ENCODE measurements at places on chromosomes 1 and 21.

DNA sequence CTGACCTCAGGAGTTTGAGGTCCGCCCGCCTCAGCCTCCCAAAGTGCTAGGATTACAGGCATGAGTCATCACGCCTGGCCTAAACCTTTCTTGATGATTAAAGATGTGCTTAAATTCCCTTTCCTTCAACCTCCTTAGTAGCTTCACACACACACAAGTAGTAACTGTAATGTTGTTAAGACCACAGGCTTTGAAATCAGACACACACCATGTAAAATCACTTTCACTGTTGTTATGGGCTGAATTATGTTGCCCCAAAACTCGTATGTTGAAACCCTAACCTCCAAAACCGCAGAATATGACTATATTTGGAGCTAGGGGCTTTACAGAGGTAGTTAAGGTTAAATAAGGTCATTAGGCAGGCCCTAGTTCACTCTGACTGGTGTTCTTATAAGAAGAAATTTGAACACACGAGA lies 180.2 kb downstream of the NR5A2 start:
- no peak for DNase-seq

GRCh38 chr1:23366146-23366545 lies 3.5 kb downstream of the ZNF436 start:
- DNase-seq: no peak

GRCh38 chr1:245154429-245155271 lies at the start of gene KIF26B:
KIF26B (plus strand) TSS chr1:245154985; CDS start chr1:245155425, 440 bp downstream.
- no peak for DNase-seq

DNA sequence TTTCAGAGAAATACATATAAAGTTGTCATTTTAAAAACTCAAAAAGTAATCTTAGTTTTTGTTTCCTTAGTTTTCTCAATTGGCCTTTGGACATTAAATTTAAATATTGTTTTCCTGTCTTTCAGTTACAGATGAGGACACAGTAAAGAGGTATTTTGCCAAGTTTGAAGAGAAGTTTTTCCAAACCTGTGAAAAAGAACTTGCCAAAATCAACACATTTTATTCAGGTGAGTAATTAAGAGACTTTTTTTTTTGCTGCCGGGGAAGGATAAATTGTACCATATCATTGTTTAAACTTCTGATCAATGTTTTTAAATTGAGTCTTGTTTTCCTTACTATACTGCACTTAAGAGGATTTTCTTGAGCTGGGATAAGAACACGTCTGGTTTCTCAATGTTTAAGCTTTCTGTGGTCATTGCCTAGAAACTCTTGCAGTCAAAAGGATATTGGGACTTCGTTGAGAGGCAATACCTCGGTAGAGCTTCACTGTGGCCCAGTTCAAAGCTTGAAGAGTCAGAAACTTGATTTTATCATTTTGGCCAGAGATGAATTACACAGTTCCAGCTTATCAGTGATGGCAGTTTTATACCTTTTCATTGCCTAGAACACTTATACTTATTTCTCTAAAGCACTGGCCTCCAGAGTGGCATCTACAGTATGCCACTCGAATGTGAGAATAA lies 124.9 kb upstream of the KIAA1614 start:
- DNase-seq: no peak

- no peak for DNase-seq
These were observed 92.2 kb downstream of the POU2F1 start for GRCh38 chr1:167312871-167313270.

DNA sequence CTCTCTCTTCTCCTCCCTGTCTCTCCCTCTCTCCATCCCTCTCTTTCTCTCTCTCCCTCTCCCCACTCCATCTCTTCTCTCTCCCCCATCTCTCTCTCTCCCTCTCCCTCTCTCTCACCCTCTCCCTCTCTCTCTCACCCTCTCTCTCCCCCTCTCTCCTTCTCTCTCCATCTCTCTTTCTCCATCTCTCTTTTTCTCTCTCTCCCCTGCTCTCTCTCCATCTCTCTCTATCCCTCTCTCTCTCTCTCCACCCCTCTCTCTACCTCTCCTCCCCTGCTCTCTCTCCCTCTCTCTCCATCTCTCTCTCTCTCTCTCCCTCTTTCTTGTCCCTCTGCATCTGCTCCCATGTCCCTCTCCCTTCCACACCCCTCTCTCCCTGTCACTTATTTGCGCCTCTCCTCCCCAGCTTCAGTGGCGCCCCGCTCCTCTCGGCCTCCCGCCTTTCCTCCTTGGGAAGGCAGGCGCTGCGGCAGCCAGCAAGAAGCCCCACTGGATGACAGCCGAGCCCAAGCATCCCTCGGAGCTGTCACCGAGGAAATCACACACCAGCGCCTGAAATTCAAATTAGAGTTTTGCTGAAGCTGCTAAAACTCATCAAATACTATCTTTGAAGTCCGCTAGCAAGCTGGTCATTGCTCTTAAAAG lies 15.3 kb upstream of the EPHA8 start:
- DNase-seq: no peak

GRCh38 chr21:27645285-27645684 lies 678.4 kb upstream of the ADAMTS5 start:
- DNase-seq: no peak

- no peak for DNase-seq
These were observed 258.3 kb downstream of the MATN1 start for GRCh38 chr1:30465096-30465495.

DNA sequence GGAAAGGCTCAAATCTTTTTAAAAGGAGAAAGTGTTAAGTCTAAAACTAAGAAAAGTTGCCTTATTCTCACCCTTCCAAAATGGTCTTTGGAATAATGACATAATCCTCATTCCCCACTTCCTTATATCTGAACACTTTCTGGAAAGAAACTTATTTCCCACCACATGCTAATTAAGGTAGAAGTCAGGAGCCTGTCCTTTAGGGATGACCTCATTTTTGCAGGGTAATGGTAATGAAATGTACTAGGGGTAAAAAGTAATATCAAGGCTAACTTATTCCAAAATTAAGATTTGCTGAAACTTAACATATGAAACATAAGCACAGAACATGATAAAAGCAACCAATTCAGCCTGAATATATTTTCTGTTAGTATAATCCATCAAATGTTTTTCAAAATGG lies 29.4 kb upstream of the C1orf185 start:
- DNase-seq: no peak

DNA sequence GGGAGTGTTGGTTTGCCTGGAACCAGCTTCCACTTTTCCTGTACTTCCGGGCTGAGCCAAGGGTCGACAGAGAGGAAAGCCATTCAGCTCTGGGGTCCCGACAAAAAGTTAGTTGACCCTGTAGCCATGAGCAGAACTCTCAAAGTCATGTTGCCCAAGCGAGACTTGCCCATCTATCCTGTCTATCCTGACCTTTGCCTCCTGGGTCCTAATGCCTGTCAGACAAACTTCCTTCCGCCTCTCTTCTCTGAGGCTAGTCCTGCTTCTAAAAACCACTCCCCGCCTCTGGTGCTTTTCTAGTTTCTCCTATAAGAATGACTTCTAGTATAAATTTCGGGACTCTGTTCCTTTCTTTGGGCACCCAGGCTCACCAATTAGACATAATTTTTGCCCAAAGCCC lies 7.7 kb upstream of the PCP4L1 start:
- DNase-seq: no peak

DNA sequence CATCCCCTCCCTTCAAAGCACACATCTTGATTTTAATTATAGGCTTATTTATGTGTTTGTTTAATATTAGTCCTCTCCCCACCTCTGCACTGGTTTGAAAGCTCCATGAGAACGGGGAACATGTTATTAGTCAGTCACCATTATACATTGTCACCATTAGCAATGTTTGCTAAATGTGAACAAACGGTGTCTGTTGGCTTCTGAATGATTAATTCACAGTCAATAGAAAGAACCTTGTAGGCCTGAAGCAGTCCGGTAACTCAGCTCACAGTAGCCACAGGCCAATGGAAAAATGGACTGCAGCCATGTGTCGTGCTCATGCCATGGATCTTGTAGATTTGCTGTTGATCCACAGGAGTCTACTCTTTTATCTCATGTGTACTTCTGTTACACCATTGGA lies 49.7 kb upstream of the NHLH2 start:
- DNase-seq: no peak

- DNase-seq: no peak
These were observed 28.9 kb downstream of the RUNX3 start for GRCh38 chr1:24900985-24901781.

DNA sequence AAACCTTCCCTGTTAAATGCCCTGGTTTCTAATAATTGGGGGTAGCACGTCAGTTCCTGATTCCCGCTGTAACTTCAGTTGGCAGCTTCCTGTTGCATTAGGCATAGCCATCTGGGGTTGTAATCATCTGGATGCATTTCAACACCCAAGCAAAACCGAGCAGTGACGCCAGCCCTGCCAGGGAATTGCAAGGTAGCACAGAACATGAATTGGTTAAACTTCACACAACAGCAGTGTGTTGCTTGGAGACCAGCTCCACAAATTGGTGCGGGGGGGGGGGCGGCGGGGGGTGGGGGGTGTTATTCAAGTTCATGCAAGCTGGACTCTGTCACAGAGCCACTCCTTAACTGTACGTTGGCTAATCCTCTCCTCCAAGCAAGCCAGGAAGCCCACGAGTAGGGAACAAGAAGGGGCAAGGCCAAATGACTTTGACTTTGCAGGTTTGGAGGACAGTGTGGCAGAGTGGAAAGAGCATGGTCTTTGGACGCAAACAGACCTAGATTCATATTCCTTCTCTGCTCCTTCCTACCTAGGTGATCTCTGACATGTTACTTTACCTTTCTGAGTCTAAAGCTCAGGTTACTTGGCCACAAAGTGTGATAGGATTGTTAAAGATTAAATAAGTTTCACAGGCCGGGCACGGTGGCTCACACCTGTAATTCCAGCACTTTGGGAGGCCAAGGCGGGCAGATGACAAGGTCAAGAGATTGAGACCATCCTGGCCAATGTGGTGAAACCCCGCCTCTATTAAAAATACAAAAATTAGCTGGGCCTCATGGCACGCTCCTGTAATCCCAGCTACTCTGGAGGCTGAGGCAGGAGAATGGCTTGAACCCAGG lies 4.7 kb downstream of the LAX1 start:
- DNase-seq: no peak

- no peak for DNase-seq
These were observed 496.0 kb upstream of the PKN2 start for GRCh38 chr1:88188038-88188437.

GRCh38 chr1:83790446-83790845 lies 208.5 kb downstream of the TTLL7 start:
- DNase-seq: no peak

- no peak for DNase-seq
These were observed 19.4 kb upstream of the LAMTOR5 start for GRCh38 chr1:110426854-110427253.

DNA sequence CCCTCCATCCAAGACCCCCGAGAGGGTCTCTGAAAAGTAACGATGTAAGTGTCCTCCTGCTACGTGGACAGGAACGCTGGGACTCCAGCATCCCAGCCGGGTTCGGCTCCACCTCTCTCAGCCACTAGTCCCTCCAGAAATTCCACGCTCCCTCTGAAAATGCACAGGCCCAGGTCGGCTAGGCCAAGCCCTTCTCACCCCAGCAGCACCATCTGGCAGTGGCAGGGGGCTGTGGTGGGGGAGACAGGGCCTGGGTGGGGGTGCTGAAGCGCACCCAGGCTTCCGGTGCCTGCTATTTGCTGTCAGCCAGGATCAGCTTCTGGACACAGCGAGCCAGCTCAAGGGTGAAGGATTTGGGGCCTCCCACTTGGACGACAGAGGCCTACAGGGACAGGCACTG lies 73.3 kb downstream of the ARHGEF16 start:
- no peak for DNase-seq

DNA sequence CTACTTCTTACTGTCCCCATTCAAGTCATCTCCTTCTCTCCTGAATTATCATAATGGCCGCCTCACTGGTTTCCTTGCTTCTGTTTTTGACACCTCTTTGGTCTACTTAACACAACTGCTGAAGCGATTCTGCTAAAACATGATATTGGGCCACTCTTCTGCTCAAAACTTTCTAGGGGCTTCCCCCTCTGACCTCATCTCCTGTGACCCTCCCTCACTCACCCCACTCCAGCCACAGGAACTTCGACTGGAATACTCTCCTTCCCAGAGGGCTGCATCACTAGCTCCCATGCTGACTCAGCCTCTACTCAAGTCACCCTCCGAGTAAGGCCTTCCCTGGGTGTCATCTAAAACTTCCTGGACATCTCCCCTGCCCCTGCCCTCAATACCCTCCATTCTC lies 35.7 kb downstream of the NRIP1 start:
- no peak for DNase-seq

DNA sequence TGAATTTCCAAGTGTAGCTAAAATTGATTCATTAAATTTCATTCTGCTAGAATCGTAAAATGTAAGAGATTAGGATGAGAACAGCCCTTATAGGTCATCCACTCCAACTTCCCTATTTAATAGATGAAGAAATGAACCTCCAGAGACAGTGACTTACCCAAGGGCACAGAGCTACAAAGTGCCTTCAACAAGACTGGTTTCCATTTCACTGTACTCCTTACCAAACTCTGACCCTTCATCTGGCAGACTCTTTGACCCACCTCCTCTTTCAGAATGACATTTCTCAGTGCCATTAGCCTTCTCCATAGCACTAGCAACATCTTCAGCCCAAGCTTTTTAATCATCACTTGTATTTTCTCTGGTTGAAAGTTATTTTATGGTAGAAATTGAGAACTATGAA lies 161.3 kb downstream of the NEK7 start:
- no peak for DNase-seq

DNA sequence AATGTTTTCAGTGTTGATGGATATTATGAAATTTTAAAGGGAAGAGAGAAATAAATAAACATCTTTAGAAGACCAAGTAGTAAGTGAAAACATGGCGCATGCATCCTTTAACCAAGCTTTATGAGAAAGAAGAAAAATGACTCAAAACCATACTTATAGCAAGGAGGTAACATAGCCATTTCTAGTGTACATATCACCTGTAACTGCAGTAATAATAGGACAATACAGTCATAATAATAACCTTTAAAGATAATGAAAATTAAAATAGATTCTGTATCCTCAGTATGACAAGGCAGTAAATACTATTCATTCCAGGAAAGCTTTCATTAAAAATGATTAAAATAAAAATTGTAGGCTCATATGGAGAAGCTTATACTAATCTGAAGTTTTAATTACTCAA lies 141.2 kb downstream of the COL24A1 start:
- DNase-seq: no peak

GRCh38 chr1:115413621-115414020 lies 75.6 kb upstream of the NGF start:
- DNase-seq: no peak

DNA sequence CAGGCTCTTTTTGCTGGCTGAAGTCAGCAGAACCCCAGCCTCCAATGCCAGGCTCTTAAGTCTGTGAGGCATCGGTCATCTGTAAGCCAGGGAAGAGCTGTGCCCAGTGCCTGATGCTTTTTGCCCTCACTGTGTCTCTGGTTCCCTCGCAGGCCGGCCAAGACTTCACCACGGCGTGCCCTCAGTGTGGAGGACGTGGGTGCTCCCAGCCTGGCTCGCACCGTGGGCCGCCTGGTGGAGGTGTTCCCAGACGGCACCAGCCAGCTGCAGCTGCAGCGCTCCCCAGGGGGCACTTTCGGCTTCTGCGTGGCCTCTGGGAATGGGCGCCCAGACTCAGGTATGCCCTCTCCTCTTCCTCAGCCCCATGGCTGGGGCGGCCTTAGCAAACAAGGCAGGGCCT lies 32.5 kb downstream of the KIAA1614 start:
- no peak for DNase-seq

DNA sequence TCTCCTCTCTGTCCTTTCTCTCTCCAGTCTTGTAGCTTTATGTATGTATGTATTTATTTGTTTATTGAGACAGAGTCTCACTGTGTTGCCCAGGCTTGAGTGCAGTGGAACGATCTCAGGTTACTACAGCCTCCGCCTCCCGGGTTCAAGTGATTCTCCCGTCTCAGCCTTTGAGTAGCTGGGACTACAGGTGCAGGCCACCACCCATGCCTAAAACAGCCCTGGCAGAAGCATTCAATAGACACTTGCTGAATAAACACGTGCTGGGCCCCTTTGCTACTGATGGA lies 2.5 kb downstream of the KIAA2013 start:
- DNase-seq: no peak
